ENCODE measurements at places on chromosomes 4 and X.

DNA sequence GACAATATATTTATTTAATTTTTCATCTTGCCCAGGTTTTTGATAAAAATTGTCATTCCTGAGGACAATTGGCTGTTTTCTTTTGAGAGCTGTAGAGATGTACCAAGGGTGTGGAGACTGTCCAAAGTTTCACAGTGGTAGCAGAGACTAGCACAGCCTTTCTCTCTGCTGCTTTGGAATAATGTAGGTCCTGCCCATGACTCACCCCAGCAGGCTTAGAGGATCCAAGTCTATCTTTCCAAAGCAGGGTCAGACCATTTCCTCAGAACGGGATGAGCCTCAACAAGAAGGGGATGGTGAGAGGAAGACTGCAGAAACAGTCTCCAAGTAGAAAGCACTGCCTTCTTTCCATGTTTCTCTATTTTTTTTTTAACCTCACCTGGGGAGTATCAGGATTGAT is 131.5 kb upstream of the RPL34 start:
- no peak for DNase-seq

GRCh38 chr4:142582340-142582739 is 263.8 kb downstream of the INPP4B start:
- DNase-seq: no peak

- no peak for DNase-seq
These were observed 37.9 kb downstream of the RAB40AL start for GRCh38 chrX:102975016-102975415.

DNA sequence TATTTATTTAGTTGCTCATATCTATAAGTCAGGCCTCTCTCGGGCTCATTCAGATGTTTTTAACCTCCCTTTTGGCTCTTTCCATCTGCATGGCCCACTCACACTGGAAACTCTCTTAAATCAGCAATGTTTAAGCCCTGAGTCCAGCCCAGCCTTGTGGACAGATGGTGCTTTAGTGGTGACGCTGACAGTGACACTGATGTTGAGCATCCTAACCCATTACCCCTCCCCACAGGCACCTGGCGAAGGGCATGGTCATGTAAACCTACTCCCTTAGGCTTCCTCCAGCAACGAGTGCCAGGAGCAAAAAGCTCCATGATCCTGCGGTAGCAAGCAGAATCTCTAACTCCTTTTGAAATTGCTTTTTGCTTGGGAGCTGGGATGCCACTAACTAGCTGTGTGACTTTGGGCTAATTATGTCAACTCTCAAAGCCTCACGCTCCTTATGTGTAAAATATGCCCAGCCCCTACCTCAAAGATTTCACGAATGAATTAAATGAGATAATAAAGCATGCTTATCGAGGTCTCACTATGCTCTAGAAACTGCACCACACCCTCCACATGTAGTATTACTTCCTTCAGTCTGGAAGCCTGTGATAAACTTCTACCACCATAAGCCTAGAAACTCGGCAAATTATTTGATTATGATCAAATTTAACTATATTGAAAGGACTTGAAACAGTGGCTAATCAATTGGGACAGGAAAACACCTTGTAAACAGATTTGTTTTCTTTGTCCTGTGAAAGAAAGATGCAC is 569.4 kb downstream of the BCOR start:
- DNase-seq: no peak

DNA sequence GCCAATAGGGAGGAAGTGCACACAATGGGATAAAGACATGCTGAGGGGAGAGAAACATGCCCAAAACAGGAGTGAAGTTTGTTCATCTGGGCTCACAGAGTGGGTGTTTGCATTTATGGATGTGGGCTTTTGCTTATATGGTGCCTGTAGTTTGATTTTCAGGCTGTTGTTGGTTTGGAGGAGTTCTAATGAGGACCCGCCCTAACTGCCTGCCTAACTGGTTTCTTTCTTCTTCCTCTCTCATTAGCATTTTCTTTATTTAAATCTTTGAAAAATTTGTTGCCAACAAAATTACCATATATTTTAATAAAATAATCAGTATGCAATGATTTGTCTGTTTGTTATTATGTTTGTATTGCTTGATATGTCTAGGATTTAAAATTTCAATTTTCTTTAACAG is 1965.8 kb downstream of the C4orf33 start:
- no peak for DNase-seq
